ENCODE measurements at places on chromosomes 4 and X.

DNA sequence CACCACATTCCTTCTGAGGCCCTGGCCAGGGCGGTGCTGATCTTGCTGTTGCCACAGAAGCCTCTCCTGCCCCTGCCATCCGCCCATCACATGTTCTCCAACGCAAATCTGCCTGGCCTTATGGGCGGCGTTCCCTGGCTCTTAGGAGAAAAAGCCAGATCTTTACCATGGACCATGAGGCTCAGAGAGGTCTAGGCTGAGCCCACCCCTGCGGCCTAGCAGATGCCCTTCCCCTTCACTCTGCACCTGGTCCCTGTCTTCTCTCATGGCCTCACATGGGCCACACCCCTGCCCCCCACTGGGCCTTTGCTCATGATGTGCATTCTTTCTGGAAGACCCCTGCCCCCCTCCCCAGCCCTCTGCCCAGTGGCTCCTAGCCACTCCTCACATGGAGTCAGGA is 78.5 kb downstream of the CRMP1 start:
- no peak for DNase-seq

- DNase-seq = no peak
Observed at GRCh38 chr4:52551487-52551886, 107.6 kb downstream of the USP46 start.

DNA sequence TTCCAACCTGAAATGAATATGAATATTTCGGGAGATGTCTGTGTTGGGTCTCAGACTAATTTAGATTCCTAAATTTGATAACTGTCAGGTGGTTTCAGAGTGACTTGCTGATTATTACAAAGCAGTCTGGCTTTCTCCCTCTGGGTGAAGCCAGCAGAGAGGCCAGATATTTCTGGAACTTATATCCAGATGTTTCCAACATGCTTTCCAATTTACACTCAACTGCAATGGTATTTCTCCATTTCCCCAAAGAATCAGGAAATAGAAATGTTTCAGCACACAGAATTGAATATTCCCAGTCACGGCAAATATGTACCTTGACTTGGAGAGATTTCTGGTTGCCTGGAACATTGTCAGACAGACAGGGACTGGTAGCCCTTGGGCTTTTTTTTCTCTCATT is 48.5 kb upstream of the EGFL6 start:
- DNase-seq = no peak

GRCh38 chrX:54473993-54474859 is 21.8 kb downstream of the FGD1 start:
- no peak for DNase-seq

DNA sequence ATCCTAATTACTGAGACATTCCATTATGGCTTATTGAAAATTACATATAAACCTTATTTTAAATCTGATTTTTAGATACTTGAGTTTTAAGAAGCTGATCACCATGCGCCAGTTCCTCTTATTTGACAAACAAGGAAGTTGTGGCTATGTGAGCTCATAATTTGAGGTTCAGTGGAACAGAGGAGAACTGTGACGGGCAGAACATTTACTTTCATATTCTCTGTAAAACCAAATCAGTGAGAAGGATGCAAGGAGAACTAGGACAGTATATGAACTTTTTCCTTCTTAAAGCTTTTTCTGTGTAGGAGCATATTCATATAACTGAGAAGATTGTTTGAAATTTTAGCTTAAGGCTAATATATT is 25.3 kb downstream of the STIM2 start:
- DNase-seq = no peak

Measured in tibial nerve (tissue), 4 donors.